ENCODE measurements at places on chromosomes 3 and 15. TPM values are rescaled to one million over a fixed set of nuclear protein-coding genes. Genes with fewer than 3 reads are reported as not detected.
A peak's percentile ranks its signal among the peaks of the same experiment; 100 is the strongest.

DNA sequence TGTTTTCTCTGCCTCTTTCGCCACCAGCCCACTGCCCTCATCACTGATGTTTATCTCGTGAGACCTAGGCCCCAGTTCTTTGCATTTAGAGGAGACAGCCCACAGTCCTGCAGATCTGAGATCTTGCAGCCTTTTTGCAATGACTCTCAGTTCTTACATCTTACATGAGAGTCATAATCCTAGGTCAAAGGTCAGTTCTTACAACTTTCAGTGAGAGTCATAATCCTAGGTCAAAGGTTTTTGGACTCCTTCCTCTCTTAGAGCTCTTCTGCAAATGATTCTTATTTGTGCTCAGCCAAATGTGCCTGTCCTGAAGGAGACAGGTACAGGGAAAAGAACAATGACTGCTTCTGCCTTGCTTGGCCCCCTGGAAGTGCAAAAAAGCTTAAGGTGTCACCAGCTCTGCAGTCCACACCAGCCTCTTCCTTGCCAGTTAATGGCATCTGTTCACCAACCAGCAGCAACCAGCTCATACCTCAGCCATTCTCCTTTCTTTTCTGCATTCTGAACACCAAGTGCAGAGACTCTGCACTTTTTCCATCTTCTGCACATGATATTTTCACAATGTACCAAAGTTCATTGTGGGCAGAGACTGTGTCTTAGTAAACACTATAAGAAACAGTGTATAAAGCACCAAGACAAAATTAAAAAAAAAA is 67.1 kb downstream of the ABHD5 start:
- DNase-seq, result no peak
- H3K27me3 ChIP-seq, result peaks cover 8% of the 10 kb centered on the region
- peaks cover 15% of the 10 kb centered on the region for H3K4me1 ChIP-seq
- no peak overlapping the region for H3K4me3 ChIP-seq

- no peaks in the 10 kb centered on the region for H3K27me3 ChIP-seq
- H3K4me3 ChIP-seq, result no peak overlapping the region
- no peaks in the 10 kb centered on the region for H3K4me1 ChIP-seq
- H3K36me3 ChIP-seq, result no peaks in the 10 kb centered on the region
- H3K27ac ChIP-seq, result no peak overlapping the region
Measured at GRCh38 chr3:70779296-70779695, 466.9 kb upstream of the MDFIC2 start.

DNA sequence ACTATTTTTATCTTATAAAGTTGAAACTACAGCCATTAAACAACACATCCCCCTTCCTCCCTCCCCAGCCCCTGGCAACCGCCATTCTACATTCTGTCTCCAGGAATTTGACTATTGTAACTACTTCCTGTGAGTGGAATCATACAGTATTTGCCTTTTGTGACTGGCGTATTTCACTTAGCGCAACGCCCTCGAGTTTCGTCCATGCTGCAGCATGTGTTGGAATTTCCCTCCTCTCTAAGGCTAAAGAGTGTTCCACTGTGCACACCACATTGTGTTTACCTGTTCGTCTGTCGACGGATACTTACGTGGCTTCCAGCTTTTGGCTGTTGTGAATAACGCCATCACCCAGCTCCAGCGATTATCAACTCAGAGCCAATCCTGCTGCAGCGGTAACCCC is 52.0 kb upstream of the DLG1 start:
- H3K4me1 ChIP-seq, result peaks cover 6% of the 10 kb centered on the region
- H3K36me3 ChIP-seq, result no peaks in the 10 kb centered on the region
- no peak for DNase-seq
- no peak overlapping the region for H3K4me3 ChIP-seq
- H3K27ac ChIP-seq, result no peak overlapping the region

DNA sequence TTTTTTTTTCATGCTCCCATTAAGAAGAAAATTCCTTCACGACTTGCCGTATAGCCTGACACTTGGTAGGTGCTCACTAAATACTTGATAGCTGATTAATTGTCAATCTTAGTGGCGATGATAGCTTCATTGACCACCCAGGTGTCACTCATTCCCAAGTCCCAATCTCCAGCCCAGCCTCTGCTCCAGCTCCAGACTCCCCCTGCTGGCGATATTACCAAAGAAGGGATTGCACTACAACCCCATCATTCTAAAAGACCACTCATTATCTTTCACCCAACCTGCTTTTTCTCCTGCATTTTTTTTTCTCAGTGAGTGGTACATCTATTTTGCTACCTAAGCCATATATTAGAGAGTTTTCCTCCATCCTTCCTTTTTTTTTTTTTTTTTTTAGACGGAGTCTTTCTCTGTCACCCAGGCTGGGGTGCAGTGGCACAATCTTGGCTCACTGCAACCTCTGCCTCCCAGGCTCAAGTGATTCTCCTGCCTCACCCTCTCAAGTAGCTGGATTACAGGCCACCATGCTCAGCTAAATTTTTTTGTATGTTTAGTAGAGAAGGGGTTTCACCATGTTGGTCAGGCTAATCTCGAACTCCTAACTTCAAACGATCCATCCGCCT is 19.5 kb upstream of the COMMD2 start:
- no peak overlapping the region for H3K4me3 ChIP-seq
- no peaks in the 10 kb centered on the region for H3K4me1 ChIP-seq
- H3K27me3 ChIP-seq, result peaks cover 12% of the 10 kb centered on the region
- DNase-seq, result no peak

DNA sequence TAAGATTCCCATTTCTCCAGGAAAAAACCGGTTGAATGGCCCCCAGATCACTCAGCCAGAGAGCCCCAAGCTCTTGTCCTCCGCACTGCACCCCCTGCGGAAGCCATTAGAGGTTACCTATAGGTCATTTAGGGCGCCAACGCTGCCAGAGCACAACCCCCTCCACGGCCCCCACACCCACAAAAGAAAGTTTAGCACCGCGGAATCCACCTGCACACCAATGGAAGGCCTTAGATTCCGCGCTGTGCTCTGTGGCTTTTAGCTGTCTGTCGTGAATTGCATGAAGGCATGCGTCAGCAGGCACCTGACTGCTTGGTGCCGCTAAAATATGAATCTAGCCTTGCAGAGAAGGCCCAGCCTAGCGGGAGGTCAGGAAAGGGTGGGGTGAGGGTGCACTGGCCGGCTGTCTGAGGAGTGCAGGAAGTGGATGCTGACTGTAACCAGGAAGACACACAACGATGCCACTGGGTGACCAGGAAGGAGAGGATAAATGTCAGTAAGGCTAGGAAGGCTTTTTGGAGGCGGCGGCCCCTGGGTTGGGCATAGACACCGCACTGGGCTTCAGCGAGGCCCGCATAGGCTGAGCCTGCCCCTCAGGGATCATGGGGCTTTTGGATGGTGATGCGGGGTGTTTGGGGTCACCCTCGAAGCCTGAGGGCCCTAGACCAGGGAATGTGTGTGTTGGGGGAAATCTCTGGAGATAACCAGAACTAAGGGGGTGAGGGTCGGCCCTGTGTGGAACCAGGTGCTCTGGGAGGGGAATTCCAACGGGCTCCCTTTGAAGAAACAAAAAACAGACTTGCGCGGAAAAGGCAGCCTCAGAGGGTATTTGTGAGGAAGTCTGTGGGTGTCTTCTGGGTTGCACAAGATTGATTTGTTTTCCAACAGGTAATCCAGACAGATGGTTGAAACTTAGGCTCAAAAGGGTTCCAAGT is 976 bp upstream of the NUP210 start:
- H3K4me1 ChIP-seq, result peaks cover 7% of the 10 kb centered on the region
- H3K36me3 ChIP-seq, result no peaks in the 10 kb centered on the region
- peak; percentile 24 for DNase-seq
- peak overlapping the region; percentile 82 for H3K4me3 ChIP-seq
- H3K27me3 ChIP-seq, result no peaks in the 10 kb centered on the region
- peak overlapping the region; percentile 77 for H3K27ac ChIP-seq

DNA sequence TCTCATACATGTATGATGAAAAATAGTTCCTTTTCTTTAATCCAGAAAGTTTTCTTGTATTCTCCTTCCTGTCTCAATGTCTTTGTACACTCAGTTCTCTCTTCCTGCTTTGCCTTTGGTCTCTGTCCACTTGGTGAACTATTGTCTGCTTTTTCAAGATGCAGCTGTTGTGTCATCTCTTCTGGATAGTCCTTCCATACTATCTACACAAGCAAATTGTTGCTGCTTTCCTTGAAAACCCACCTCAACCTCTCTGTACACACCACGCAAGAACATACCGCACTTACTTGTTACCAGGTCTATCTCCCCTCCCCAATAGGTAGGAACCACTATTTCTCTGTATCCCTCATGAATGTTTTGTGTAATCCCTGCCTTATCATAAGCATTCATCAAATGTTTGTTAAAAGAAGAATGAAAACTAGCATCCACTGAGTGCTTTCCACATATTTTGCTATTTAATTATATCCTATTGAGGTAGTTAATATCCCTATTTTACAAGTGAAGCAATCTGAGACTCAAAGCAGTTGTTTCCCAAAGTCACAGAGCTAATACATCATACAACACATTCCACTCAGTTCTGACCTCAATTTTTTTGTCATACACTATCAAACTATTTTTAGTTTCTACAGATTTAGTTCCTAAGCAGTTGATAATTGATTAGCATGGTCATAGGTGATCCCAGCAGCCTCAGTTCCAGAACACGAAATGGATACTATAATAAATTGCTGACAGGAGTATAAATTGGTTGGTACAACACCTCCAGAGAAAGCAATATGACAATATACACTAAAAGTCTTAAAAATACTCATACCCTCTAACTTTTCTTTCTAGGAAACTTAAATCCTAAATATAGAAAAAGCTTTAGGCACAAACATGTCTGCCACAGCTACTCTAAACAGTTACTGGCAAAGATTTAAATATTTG is 19.6 kb downstream of the HACL1 start:
- H3K4me1 ChIP-seq, result no peaks in the 10 kb centered on the region
- no peak overlapping the region for H3K27ac ChIP-seq
- H3K4me3 ChIP-seq, result no peak overlapping the region
- no peaks in the 10 kb centered on the region for H3K27me3 ChIP-seq
- DNase-seq, result no peak

RBMS3 gene
- total RNA-seq, result 0.57 TPM

- no peak overlapping the region for H3K27ac ChIP-seq
- no peak for DNase-seq
- H3K4me3 ChIP-seq, result no peak overlapping the region
- H3K4me1 ChIP-seq, result no peaks in the 10 kb centered on the region
Measured at GRCh38 chr3:115165266-115165665, 18.2 kb upstream of the ZBTB20 start.

GRCh38 chr3:2931265-2931664 is 178.9 kb downstream of the IL5RA start:
- H3K27ac ChIP-seq, result no peak overlapping the region
- no peaks in the 10 kb centered on the region for H3K36me3 ChIP-seq
- DNase-seq, result no peak
- H3K27me3 ChIP-seq, result no peaks in the 10 kb centered on the region
- no peak overlapping the region for H3K4me3 ChIP-seq
- H3K4me1 ChIP-seq, result no peaks in the 10 kb centered on the region

ANKRD63 gene
- not detected for total RNA-seq

ABHD17C gene
- total RNA-seq, result 37.1 TPM

ANP32A gene
- total RNA-seq, result 40.1 TPM

TYRO3 gene
- 10.1 TPM for total RNA-seq

DNA sequence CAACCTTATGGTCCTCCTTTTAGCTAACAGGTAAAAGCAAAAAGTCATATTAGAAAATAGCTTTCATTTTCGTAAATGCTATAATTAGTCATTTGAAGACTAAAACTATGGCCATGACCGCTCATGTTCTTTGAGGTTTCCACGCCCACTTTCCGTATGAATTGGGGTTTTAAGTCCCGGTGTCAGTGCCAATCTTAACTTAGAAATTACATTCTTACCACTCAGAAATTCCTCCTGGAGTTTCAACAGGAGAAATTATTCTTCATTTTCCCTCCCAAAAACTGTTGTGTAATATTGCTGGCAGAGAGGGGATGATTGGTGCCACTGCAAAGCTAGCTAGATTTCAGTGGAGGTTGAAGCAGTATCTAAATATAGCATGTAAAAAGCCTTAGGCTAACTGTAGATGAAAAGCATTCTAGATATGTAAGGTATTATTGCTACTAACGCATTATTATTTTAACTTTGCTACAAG is 71.0 kb upstream of the MDFIC2 start:
- H3K27me3 ChIP-seq, result no peaks in the 10 kb centered on the region
- H3K27ac ChIP-seq, result no peak overlapping the region
- no peak for DNase-seq
- H3K4me1 ChIP-seq, result no peaks in the 10 kb centered on the region
- no peak overlapping the region for H3K4me3 ChIP-seq

- peaks cover 47% of the 10 kb centered on the region for H3K36me3 ChIP-seq
- H3K4me1 ChIP-seq, result peaks cover 16% of the 10 kb centered on the region
- DNase-seq, result no peak
- no peaks in the 10 kb centered on the region for H3K27me3 ChIP-seq
- H3K27ac ChIP-seq, result no peak overlapping the region
- no peak overlapping the region for H3K4me3 ChIP-seq
Measured at GRCh38 chr3:123651449-123652341, 66.8 kb upstream of the HACD2 start.

AMIGO3 gene
- total RNA-seq, result 1.3 TPM

DNA sequence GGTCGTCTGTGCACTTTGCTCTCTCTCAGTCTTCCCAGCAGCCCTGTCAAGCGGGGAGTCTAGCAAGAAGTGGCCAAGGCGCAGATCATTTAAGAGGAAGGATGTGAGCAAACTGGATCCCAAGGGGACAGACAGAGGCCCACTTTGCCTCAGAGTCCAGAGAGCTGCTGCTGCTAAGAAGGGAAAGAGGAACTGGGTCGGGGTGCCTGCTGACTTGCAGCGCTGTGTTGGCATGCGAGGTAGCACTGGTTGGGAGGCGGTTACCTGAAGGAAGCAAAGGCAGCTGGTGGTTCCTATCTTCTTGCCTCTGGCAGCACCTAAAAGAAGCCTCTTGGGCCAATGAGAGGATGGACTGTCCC is 28.1 kb downstream of the SMAD3 start:
- H3K4me1 ChIP-seq, result peaks cover 93% of the 10 kb centered on the region
- no peaks in the 10 kb centered on the region for H3K27me3 ChIP-seq
- no peak overlapping the region for H3K4me3 ChIP-seq
- H3K36me3 ChIP-seq, result no peaks in the 10 kb centered on the region
- peak; percentile 20 for DNase-seq
- H3K27ac ChIP-seq, result no peak overlapping the region

DNA sequence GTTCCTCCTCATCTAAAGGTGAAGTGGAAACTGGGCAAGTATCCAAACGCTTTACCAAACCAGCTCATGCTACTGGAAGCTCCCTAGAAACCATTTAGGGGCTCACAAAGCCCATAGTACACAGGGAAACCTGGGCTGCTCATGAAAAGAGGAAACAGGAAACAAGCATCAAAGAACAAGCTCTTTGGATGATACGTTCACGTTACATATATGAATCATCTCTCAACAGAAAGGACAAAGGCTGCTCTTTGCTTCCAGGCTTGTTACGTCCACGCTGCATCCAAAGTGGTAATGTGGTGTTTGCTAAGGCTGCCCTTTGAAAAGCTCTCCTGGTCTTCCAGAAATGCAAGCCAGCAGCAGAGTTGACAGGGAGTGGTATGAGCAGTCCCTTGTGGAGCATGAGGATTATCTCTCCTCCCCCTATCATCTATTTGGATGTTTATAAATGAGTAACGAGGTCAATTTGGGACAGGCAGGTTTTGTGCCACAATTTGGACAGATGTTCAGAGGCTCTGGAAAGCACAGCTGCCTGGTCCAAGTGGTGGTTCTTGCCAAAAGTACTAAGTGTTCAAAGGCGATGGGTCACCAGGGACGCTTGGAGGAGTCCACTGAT is 98.0 kb upstream of the RORA start:
- H3K4me1 ChIP-seq, result peaks cover 5% of the 10 kb centered on the region
- no peaks in the 10 kb centered on the region for H3K27me3 ChIP-seq
- no peak overlapping the region for H3K27ac ChIP-seq
- H3K4me3 ChIP-seq, result no peak overlapping the region
- DNase-seq, result no peak
- H3K36me3 ChIP-seq, result no peaks in the 10 kb centered on the region

AMOTL2 gene
- 99.0 TPM for total RNA-seq

All from esophagus squamous epithelium (tissue), 5 donors.